ENCODE measurements at places on chromosomes 16 and 17.

DNA sequence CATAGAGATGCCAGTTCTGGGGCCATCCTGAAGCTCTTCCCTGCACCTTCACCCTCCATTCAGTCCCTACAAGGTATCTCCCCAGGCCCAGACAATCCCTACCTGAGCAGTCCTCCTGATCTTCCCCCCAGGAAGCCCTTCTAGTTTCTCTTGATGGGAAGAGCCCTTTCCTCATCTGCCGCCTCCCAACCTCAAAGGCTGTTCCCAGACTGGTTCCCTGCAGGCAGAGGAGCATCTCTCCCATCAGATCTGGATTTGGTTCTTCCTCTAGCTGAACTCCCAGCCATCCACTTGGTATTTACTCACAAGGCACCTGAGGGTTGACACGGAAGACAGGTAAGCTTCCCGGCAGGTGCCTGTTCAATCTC, 24.6 kb upstream of the PHB1 start:
- DNase-seq: no peak

DNA sequence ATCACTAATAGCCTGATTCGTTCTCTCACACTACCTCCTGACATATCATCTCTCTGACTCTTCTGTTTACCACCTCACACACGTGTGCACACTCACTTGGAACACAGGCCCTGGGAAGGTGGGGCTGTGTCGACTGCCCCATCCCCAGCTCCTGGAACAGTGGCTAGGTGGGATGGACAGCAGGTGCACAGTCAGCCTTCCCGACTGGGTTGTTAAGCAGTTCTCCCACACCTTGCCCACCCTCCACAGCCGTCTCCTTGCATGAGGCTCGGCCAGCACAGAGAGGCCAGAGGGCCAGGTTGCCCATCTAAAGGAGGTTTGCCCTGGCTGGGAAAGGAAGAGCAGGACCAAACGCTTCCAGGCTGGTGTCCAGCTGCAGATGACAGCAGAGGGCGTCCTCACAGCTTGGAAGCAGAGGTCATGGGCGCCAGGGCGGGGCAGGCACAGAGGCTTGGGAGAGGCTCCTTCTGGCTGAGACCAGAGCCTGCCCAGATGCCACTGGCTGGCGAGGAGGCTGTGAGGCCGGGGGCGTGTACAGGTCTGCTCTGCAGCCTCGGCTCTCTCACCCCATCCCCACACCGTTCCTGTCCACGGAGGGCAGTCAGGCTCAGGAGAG, 92.8 kb downstream of the AMFR start:
- DNase-seq: peak; percentile 18

GRCh38 chr16:29653471-29653870, 9.6 kb upstream of the SPN start:
- no peak for DNase-seq

- no peak for DNase-seq
Measured at GRCh38 chr16:54237-54581, 581 bp downstream of the SNRNP25 start.

DNA sequence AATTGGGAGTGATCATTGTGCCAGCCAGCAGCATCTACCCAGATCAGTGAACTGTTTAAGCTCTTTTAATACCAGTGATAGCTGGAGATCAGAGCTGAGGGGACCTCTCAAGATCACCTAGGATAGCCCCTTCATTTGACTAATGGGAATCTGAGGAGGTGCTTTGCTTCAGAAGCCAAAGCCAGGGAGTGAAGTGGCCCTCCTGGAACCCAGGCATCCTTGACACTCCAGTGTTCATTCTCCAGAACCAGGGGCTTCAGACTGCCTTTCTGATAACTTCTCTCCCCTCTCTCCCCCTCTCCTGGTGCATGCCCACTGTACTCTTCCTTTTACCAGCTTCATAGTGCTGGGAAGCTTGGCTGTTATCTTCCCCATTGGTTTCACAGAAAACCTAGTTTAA, 48.0 kb upstream of the SLC12A3 start:
- DNase-seq: no peak

GRCh38 chr17:13688716-13689115, 87.0 kb upstream of the HS3ST3A1 start:
- no peak for DNase-seq

DNA sequence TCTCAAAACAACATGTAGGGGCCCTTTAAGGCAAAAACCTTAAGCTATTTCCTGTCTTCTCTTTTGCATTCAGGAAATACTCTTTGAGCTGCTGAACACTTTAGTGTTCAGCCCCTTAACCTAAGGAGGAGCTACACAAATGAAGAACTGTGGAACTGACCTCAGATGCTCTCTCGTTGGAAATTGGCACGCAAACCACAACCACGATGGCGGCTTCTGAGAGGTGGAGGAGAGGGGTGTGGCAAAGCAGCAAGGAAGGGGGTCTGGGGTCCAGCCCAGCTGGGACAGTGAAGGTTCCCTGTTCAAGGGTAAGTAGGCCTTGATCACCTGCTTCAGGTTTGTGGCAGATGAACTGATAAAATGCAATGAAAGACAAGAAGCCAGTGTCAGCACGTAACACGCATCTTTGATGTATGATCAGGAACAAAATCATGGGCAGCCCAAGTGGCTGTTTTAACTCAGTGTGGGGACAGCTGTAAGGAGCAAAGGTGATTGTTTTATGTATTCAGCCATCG, 291.6 kb upstream of the TNRC6C start:
- DNase-seq: no peak

GRCh38 chr17:41647038-41647813, 22.9 kb upstream of the KRT17 start:
- no peak for DNase-seq
